ENCODE measurements at places on chromosomes 7 and 10.

- no peak for DNase-seq
Measured at GRCh38 chr10:2509081-2509531, 558.2 kb upstream of the PFKP start.

DNA sequence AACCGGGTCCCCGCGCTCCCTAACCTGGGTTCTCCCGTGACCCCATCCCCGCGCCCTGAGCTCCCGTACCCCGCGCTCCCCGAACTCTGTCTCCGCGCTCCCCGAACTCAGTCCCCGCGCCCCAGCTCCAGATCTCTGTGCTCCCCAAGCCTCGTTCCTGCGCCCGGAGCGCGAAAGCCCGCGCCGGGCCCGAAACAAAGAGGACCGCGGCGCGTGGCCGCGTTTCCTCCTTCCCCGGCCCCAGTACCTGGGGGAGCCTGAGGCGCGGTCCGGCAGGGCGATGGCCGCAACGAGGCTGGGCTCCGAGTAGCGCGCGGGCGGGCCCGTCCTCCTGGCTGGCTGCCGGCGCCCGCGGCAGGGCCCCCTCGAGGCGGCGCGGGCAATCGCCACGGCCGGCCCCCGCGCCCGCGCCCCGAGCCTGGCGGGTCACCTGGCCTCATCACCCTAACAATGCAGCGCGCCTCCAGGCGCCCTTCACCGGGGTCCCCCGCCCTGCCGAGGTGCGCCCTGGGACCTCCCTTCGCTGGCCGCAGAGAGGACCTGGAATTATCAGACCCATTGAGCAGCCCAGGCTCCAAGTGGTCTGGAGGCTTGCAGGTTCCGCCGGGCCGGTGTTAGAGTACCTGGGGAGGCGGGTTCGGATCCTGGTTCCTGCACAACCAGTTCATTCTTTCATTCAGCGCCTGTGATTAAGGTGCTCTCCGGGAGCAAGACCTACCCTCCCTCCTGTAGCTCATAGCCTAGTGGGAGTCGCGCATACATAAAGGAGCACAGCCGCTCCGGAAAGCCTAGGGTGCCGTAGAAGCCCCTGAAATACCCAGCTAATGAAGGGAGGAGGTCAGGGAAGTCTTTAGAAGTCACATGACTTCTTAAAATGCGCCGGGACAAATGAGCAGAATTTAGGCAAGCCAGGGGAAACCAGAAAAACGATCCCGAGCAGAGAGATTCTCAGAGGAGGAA lies at the start of gene TNS3:
Gene TNS3, minus strand, starts transcription at position 308 of the 960 bp plus-strand sequence. CDS start 142,475 bp downstream, outside the sequence.
- DNase-seq = peak; percentile 59

GRCh38 chr10:126565441-126565840 lies 105.1 kb downstream of the C10orf90 start:
- no peak for DNase-seq

DNA sequence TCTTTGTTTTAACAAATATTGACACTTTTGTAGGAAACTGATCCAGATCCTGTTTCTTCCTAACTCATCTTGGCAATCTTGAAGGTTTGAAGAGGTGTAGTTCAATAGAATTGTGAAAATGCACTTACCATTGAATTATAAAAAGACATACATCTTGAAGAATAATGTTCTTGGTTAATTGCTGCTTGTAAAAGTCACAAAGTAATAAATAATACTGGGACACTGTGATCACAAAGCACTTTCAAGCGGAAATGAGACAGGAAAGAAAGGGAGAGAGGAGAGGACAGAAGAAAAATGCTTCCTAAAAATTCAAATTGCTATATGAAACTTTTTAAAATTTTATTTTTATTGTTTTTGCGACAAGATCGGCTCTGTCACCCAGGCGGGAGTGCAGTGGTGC lies 15.2 kb upstream of the NFE2L3 start:
- DNase-seq = no peak

- DNase-seq = peak; percentile 19
Measured at GRCh38 chr7:44637788-44638594, 31.6 kb downstream of the OGDH start.

DNA sequence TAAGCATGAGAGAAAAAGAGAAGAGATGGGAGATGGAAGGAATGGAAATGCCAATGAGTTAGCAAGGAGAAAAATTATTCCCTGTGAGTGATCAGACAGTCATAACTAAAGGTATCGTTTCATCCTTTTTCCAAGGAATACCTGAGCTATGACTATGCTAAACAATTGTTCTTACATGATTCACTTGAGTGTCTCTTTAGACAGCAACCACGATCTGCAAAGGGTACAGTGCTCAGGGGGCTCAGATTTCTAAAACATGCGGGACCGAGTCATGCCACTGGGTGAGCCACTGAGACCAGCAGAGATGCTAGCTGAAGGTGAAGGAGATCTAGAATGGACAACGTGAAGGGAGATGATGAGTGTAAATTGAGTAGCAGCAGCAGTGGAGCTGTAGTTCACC lies 78.0 kb upstream of the CTTNBP2 start:
- no peak for DNase-seq

DNA sequence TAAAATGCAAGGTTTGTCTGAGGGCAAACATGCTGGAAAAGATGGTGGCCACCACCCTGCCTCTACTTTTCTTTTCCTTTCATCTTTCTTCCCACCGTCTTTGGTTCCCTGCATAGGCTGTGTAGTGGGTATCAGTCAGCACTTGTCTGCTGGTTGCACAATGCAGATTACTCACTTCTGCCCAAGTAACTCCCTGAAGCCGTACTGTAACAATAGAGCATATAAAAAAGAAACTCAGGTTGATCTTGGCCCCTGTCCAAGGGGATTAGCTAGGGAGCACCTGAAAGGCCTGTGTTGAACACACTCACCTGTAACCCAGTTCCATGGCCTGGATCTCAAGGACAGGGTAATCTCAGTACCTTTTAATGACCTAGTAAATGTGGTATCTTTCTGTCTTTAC lies 533.0 kb upstream of the GALNT17 start:
- no peak for DNase-seq
